Stimulated activated CD8-positive, alpha-beta memory T cell treated with anti-CD3 and anti-CD28 coated beads, Interleukin-4, amount 100 ng/mL, for 4 hours (primary cell): ENCODE measurements at places on chromosomes 12 and 14.

GRCh38 chr12:120725151-120725658 lies 421 bp upstream of the ACADS start:
- no peak for DNase-seq

- DNase-seq = no peak
Measured at GRCh38 chr14:101495827-101496775, 65.2 kb upstream of the DIO3 start.

DNA sequence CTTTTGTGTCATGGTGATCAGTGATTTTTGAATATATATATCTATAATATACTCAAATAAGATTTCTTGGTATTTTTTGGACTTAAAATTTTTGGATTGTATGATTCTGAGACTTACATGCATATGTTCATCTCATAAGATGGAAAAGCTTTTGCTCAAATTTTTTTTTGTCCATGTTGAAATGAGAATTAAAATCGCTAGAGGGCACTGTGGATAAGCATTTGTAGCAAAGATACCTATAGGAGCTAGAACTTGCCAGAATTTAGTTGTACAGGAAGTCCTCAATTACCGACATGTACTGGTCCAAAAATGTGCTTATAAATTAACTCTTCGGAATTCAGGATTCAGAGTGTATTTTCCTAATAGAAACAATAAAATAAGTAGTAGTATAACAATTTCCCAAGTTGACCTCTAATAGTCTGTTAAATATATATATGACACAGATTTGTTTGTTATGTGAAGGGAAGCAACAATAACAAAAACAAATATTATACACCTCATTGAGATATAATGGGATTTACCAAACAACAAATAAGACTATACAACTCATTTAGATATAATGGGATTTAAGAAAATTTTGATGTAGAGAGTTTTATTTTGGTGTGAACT lies 179.6 kb downstream of the TMEM117 start:
- no peak for DNase-seq

GRCh38 chr12:66405395-66405794 lies 103.1 kb downstream of the HELB start:
- DNase-seq = no peak

DNA sequence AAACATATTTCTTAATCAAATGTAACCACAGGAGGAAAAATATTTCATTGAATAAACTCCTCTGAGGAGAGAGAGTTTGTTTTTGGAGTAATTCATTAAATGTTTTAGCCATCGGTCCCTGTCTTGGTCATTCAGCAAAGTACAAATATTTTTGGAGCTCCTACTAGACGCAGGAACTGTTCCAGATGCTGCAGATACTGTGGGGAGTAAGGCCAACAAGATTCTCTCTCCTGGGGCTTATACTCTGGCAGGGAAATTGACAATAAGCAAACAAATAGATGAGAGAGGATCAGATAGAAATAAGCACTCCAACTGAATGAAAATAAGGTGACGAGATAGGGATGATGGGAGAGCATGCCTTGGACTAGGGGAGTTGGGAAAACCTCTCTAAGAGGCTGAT lies 264.1 kb downstream of the TTC8 start:
- no peak for DNase-seq

DNA sequence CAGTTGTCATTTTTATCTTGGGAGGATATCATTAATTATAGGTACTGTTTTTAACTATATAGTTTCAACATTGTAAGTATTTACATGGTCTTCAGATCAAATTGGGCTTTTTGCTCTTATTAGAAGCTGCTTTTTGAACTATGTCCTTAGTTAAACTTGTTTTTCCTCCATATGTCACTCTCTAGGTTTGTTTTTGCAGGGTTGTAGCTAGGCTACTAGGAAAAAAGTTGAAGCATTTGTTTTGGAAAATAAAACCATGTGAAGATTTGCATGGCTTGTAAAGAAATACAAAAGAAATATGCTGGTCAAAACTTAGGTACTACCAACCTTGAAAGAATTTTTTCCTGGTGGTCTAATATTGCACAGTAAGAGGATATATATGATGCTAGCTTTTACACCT lies 3.4 kb downstream of the ARID2 start:
- DNase-seq = no peak

- DNase-seq = no peak
Measured at GRCh38 chr14:104743461-104744380, 9.2 kb upstream of the SIVA1 start.

DNA sequence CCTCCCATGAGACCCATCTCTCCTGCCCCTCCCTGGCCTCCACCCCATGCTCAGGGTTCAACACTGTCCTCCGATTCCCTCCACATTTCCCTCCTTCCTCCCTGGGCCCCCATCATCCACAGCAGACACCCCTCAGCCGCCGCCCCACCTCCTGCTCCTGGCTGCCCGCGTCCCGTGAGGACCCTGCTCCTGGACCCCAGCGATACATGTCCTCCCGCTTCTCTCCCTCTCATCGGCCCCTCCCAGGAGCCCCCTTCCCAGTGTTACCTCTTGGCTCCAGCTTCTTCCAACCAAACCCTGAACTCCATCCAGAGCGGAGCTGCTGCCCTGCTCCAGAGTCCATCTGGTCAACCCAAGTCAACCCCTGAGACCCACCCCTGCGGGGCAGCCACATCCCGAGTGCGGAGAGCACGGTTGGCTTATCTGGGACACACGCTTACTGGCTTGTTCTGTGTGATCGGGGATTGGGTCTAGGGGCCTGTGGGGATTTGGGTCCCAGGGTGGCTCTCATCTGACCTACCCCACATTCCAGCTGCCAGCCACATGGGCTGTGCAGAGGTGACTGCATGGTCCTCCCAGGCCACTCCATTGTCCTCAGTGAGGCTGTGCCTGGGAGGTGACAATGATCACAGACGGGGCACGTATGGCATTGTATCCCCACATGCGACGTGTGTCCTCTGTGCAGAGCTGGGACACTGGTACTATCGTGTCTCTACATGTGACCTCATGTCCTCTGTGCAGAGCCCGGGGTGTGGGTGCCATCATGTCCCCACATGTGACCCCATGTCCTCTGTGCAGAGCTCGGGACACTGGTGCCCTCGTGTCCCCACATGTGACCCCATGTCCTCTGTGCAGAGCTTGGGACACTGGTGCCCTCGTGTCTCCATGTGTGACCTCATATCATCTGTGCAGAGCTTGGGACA lies 333.6 kb downstream of the ADGRD1 start:
- no peak for DNase-seq

DNA sequence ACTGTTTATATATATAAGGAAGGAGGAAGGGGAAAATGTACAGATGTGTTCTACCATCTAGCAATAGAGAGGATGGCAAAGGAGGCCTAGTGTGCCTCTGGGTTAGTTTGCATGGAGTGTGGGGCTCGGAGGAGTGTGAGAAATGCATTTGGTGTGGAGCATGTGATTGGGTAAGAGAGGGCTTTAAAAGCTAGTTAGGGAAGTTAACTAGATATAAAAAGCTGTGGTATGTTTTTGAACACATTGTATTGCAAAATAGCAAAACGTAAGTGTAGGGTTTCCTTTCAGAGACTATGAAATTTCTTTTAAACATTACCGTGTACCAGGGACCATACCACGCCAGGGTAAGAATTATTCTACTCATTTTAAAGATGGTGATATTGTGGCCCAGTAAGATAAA lies 53.3 kb upstream of the STXBP6 start:
- DNase-seq = no peak

- no peak for DNase-seq
Measured at GRCh38 chr12:95574799-95575452, 23.6 kb upstream of the USP44 start.

GRCh38 chr14:45650754-45651153 lies 397.8 kb upstream of the MIS18BP1 start:
- no peak for DNase-seq

- DNase-seq = no peak
Measured at GRCh38 chr12:33427071-33427470, 12.5 kb downstream of the SYT10 start.

DNA sequence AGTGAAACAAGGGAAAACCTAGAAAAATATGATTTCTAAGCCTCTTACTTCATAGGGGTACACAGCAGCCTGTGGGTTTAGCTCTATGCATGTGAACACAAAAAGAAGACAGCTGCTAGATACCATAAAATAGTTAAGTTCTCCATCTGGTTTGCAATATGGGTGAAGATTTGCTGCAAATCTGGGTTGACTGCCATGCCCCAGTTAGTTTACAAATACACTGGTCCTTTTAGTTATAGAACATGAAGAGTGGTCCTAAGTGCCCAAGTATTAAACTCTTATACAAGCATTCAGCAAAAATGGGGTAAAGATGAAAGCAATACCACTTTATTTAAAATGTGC lies 176.1 kb downstream of the AEBP2 start:
- no peak for DNase-seq

DNA sequence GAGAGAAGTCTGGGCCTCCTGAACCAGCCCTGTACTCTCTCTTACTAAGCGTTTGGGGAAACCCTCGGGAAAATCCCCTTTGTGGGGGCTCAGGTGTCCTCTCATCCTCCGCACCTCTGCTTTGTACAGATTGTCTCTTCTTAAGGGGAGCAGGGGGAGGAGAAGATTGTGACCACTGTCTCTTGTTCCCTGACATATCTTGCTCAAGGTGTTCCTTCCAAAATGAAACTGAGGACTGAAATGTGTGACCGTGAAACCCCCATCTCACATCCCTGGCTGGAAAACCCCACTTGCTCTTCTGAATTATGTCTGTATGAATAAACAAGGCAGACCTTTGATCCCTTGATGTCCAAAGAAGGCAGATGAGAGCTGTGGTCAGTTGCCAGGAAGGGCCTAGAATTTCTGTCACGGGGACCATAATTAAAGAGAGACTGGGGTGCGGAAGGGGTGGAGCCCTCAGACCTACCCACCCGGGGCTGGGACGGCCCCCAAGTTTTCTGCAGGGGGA lies 369.8 kb downstream of the AACS start:
- no peak for DNase-seq

GRCh38 chr12:94730847-94731246 lies 80.5 kb upstream of the TMCC3 start:
- DNase-seq = no peak

DNA sequence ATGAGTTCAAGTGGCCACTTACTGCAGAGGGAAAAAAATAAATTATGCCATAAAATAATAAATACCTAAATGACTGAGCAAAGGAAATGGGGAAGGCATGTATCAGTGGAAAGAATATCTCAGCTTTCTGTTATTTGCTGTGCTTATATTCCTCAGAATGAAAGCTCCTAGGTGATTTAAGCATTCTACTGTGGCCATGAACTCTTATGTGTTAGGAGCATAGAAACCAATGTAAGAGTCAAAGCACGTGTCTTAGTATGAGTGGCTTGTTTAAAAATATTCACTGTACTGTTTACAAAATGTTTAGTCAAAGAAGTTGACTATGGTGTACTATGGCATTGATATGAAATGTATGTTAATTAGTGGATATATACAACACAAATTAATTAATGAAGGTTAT lies 59.0 kb upstream of the RTL1 start:
- DNase-seq = no peak

GRCh38 chr12:46725332-46725731 lies 100.5 kb downstream of the SLC38A4 start:
- no peak for DNase-seq

- no peak for DNase-seq
Measured at GRCh38 chr14:99975190-99975589, 90.0 kb upstream of the EVL start.

- DNase-seq = no peak
Measured at GRCh38 chr12:28794211-28794610, 354.9 kb upstream of the FAR2 start.

DNA sequence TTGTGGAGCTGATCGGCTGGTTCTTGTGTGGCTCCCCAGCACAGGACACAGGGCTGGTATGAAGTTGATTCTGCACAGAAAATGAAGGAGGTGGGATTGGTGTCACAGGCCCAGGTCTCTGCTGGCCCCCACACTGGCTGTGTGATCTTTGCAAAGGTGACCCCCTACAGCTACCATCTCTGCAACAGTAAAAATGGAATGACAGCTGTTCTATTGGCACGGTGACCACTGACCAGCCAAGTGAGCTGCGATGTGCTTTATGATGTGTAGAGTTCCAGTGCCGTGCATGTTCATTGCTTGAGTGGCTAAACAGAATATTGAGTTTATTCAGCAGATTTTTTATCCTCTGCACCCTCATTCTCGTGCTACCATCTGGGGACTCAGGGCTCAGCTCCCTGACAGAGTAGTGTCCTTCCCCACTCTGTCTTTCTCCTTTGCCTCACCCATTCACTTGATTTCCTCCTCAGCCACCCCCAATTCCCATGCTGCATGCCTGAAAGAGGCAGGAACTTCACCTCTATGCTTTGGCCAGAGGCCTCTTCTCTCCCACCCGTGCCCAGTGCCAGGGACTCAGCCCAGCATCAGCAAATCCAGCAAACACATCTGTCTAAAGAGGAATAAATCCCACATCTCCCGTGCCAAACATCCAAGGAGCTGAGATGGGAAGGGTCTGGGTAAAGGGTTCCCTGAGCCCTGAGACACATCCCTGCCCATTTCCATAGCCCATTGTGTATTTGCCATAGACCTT lies 21.2 kb downstream of the C14orf132 start:
- DNase-seq = no peak

- no peak for DNase-seq
Measured at GRCh38 chr14:99676657-99677056, 7.4 kb upstream of the CYP46A1 start.

GRCh38 chr14:105247715-105248367 lies 492 bp upstream of the BTBD6 start:
- DNase-seq = no peak

- DNase-seq = no peak
Measured at GRCh38 chr14:55085060-55085660, 33.7 kb downstream of the MAPK1IP1L start.

DNA sequence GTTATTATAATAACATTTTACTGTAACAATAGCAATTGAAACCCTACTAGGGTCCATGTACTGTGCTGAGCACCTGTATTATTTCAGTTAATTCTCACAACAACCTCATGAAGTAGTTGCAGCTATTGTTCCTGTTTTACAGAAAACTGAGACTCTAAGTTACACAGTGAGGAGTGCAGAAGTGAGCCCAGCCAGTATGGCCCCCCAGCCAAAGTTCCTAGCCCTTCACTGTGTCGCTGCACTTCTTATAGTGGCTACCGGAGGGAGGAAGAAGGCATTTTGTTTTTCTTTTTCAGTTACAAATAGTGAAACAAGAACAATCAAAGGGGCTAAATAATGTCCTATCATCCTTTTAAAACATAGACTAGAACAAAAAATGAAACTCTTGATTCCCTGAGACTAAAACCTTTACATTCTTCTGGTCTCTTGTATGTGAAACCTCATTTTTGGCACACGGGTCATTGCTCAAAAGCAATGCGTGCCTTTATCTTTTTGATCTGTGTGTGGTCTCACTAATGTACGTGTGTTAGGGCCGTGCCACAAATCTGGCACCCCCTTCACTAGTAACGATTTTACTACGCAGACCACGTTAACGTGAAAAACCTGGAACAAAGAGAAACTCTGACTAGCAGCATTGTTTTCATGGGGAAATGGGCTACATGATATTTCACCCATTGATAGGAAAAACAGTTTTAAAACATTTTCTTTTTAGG lies 88.7 kb downstream of the LLPH start:
- no peak for DNase-seq
